Bone marrow (tissue), 2 donors: ENCODE measurements at places on chromosomes 6 and 20.
A peak's percentile ranks its signal among the peaks of the same experiment; 100 is the strongest.

DNA sequence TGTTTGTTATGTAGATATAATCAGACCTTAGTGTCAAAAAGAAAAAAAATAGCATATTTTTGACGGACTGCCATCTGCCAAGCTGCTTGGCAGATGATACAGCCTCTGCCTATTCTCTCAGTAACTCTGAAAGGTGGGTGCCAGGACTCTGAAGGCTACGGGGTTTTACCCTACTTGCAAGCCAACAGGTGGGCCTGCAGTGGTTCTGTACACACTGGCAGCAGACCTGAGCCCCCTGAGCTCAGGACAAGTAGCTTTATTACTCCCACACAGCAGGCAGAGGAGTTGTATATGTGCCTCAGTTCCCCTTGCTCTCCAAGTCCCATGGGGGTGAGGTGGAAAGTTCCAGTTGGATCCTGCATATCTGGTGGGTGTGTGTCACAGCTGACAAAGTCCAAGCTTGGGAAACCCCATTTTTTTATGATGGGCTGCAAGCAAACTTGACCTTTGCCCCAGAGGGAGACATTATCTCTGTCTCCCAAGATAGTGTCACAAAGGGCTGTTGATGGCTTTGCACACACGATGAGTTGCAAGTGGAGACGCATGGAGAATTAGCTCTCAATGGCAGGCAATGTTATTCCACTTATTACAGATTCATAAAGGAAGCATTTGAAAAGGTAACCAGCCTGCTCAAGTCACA is 20.5 kb upstream of the AFDN start:
- DNase-seq: no peak

DNA sequence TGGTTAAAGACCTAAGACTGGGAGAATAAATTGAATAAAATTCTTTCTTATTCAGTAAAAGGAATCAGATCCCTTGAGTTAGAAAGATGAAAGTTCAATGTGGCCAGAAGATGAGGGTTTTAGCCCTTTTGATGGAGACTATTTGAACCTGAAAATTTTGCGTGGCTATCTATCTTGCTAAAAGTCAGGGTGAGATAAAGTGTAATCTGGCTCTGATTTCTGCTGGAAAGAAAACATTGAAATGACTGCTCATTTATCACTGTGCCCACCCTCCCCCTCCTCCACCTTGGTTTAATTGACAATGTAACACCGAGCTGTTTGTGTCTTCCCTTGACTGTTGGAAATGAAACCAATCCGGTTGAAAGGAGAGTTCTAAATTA is 32.9 kb upstream of the TCF21 start:
- DNase-seq: no peak

DNA sequence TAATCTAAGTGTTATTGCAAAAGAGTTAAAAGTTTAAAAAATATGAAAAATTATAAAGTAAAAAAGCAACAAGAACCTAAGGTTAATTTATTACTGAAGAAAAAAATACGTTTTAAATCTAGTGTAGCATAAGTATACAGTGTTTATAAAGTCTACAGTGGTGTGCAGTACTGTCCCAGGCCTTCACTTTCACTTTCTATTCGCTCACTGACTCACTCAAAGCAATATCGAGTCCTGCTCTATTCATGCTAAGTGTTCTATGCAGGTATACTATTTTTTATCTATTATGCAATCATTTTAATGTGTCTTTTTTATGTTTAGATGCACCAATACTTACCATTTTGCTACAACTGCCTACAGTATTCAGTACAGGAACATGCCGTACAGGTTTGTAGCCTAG is 113.0 kb downstream of the MANEA start:
- no peak for DNase-seq

DNA sequence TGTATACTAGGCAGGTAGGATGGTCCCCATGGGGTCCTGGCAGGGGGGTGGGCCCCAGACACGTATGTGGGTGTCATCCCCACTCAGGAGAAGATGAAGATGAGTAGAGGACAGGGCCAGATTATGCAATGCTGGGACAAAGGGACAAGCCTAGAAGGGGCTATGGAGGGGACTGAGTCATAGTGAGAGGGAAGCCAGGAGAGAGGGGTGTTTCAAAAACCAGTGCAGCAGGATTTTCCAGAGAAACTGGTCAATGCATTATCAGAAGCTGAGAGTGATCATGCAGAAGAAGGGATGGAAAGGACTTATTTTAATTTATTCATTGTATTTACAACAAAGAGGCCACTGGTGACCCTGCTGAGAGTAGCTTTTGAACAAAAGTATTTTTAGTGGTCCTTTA is 74.0 kb downstream of the PPP1R3G start:
- DNase-seq: no peak

- no peak for DNase-seq
These were observed 266.6 kb upstream of the BTBD3 start for GRCh38 chr20:11651138-11651537.

- DNase-seq: no peak
These were observed 24.5 kb downstream of the YTHDF1 start for GRCh38 chr20:63191400-63191799.

DNA sequence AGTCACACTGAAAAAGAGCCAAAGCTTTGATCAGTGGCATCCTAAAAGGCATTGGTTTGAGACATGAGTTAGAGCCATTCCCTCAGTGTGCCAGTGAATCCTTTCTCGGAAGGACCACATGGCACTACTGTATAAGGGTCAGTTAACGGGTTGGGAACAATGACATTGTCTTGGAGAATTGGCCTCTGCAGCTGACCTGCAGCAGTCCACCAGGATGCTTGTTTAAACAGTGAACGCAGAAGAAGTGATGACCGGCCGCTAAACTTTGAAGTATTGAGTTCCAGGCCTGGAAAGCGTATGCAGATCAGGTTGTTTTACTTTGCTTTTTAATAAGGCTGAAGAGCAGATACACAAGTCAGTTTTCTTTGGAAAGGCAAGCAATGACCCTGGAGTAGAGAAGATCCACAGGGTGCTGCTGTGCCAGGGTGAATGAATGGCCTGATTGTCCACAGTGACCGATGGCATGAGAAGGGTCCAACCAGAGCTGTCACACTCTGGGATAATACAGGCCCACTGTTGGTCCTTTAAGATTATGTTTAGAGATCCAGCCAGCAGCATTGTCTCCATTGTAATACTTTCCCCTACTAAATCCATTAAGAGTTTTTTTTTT is 57.8 kb downstream of the GMPR start:
- no peak for DNase-seq

- DNase-seq: no peak
These were observed 24.1 kb upstream of the RPS6KA2 start for GRCh38 chr6:166650824-166651807.

- DNase-seq: no peak
These were observed 6.1 kb downstream of the SLC29A1 start for GRCh38 chr6:44229376-44230033.

GRCh38 chr6:13267142-13267651 is 61.1 kb downstream of the TBC1D7 start:
- DNase-seq: no peak

GRCh38 chr6:87922947-87923330 is 124.7 kb upstream of the SPACA1 start:
- peak; percentile 51 for DNase-seq

GRCh38 chr20:17750722-17751045 is 50.9 kb downstream of the BANF2 start:
- DNase-seq: no peak

- no peak for DNase-seq
These were observed 26.0 kb upstream of the CCDC167 start for GRCh38 chr6:37525460-37526357.

DNA sequence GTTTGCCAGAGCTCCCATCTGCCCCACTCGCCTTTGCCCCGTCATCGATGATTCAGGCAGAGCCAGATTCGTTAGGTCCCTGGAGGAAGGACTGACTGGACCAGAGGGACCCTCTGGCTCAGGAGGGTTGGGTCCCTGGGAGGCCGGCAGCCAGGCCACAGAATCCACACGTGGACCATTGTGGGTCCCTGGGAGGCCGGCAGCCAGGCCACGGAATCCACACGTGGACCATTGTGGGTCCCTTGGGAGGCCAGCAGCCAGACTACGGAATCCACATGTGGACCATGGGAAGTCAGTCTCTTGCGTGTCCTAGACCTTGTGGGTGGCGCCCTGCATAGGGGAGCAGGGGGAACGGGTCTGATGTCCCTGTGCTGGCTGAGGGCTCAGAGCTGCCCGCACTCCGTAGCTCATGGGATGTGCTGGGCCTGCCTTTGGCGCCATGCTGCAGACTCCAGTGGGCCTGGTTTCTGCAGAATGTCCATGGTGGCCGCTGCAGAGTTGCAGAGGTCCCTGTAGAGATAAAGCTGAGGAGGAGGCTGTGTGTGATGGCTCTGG is 23.5 kb downstream of the UCKL1 start:
- no peak for DNase-seq

DNA sequence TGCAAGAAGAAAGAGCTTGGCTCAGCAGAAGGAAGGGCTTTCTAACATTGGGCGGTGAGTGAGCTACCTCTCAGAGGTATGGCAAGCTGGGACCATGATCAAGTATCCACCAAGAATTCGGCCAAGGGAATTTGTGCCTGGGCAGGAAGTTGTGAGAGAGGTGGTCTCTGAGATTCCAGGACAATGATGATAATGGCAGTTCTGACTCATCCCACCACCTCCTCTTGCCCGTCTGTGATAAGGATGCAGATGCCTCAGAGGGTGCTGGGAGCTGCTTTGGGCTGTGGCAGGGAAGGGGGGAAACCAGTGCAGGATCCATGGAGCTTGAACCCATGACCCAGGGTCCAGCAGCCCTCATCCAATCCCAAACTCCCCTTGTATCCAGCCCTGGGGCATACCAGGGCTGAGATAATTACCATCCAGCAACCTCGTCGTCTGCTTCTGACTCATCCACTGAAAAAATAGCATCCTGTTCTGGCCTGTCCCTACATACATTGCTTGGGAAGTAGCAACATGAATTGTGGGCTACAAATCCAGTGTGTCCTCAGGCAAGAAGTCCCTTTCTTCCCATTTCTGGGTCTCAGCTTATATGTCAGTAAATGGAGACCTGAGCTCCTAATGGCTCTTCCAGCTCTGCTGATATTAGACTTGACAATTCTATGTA is 5.9 kb downstream of the TGM6 start:
- no peak for DNase-seq
